Umbilical cord (tissue), 2 donors: ENCODE measurements at places on chromosomes 5 and 9. TPM values are rescaled to one million over a fixed set of nuclear protein-coding genes. Genes with fewer than 3 reads are reported as not detected.
A peak's percentile ranks its signal among the peaks of the same experiment; 100 is the strongest.

The FNIP1 gene
- 60.7 TPM for total RNA-seq

The LHX6 gene
- total RNA-seq, result 0.72 TPM

DNA sequence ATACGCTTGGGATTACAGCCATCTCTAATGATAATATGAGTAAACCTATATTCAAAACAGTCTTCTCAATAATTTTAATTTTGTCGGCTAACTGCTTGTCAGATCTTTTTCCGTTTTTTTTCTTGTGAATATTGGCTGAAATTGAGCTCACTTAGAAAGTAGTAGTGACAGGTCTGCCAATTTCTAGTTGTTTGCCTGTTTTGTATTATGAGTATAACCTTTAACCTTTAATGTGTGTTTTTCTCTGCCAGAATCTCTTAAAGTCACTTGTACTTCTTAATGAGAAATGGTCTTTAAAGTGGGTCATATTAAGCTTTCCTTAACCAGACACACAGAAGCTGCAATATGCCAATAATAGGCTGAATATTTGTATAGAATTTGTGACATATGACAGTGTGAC, 511.0 kb downstream of the CSNK1G3 start:
- no peak for DNase-seq

DNA sequence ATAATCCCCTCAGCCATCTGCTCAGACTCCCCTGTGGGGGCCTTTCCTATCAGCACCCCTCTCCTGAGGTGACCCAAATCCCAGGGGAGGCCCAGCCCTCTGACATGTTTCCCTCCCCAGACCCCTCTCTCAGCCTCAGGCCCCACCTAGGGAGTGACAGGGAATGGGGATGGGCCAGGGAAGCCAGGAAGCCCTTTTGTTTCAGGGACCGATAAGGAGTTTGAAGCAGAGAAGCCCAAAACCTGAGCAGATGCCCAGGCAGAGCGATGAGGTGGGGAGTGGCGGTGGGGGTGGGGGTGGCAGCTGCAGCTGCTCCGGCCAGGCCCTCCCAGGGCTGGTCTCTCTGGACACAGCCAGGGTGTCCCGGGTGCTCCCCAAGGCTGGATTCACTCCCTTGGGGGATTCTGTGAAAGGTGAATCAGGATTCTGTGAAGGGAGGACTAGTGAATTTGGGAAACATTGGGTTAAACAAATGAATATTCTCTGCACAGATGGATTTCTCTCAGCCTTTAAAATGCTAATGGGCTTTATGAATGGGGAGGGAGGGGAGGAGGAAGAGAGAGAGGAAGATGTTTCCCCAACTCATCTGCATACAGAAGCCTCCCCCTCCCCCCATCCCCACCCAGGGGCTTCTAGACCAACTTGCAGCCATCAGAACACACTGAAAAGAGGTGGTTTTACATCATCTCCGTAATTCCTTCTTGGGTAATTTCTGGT, 17.4 kb downstream of the AKNA start:
- DNase-seq, result peak; percentile 11

- DNase-seq, result peak; percentile 11
Observed at GRCh38 chr9:91660521-91660920, 236.9 kb upstream of the NFIL3 start.

DNA sequence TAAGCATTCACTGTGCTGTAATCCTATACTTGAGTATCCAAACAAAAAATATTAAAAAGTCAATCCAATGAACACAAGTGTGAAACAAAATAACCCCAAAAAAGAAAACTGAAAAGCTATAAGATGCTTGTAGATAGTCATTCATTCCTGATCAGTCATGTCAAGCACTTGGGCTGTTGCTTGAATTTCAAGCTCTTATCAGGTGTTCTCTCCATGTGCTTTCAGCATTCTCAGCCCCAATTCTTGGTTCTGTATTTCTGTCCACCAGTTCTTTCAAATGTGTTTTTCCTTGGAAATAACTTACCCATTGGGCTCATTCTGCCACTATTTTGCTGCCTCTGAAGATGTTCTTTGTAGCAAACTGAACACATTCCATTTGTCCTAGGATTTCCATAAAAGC, 4.7 kb downstream of the ZFAND5 start:
- no peak for DNase-seq

DNA sequence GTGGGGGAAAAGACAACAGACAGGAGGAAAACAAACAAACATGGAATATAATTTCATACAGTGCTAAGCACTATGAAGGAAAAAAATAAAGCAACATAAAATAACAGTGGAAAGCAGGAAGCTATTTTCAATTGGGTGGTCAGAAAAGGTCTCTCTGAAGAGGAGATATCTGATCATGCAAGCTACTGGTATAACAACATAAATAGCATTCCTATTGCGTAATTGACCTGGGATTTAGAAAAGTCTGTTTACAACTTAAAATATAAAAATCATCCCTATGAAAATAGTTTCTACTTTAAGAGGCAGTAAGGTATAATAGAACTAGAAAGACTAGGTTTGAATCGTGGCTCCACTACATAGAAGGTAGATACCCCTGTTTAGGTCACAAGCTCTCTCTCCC, 61.4 kb downstream of the FBXW11 start:
- DNase-seq, result peak; percentile 24

DNA sequence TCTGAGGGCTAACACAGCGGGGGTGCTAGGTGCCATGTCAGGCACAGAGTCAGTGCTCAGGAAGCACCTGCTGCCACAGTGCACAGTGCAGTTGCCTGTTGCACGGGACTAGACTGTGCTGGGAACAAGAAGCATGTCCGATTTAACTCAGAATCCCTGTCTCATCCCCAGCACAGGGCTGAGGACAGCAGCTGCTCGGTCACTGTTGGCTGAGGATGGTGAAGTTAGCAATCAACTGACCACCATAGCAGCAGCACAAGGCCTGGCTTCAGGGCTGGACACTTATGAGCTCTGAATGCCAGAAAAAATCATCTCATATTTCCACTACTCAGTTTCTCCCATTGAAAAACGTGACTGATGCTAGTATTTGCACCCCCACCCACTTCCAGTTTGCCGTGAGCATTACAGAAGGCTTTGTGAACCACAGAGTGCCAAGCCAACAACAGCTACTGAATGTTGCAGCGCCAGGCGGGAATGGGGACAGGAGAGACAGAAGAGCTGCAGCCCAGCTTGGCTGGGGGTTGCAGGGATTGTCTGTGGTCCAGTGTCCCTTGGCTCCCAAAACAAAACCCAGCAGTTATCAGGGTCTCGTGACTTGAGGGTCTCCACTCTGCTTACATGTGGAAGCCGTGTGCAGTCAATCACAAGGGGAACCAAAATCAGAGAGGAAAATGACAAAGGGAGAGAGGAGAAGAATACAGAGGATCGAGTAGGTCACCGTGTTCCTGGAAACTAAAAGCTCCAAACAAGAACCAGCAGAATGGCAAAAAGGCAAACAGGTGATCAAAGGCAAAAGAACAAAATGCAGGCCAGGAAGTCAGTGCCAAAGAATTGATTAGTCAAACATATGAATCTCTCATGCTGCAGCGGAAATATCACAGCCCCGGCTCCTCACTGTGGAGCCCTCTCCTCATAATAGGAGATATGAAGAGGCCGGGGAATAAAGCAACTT, 155.6 kb downstream of the CRB2 start:
- no peak for DNase-seq

DNA sequence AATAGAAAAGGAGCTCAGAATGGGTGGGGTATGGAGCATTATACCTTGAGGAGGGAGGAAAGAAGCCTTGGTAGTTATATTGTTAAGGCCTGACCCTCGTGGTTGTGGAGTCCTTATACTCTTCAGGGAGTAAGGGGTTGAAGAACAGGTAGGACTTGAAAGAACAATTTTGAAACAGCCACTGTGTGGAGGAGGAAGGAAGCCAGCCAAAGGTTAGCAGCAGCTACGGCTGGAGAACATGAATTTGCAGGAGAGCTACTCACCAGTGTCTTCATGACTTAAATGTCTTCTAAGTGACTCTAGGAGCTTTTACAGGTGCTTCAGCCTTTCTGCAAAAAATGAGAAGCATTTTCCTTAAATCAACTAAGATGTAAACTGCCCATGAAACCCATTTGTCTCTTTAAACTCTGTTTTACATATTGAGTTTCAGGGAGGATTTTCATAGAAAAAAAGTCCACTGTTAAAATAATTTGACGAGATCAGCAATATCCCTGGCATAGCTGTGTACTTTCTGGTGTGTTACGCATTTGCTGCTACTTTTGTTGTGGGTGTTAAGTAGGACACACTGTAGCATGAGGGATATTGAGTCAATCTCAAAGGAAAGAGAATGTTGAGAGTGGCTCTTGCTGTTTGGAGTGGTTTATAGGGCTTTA, 110.6 kb upstream of the ELL2 start:
- no peak for DNase-seq
